ENCODE measurements at places on chromosomes 6 and 20.

DNA sequence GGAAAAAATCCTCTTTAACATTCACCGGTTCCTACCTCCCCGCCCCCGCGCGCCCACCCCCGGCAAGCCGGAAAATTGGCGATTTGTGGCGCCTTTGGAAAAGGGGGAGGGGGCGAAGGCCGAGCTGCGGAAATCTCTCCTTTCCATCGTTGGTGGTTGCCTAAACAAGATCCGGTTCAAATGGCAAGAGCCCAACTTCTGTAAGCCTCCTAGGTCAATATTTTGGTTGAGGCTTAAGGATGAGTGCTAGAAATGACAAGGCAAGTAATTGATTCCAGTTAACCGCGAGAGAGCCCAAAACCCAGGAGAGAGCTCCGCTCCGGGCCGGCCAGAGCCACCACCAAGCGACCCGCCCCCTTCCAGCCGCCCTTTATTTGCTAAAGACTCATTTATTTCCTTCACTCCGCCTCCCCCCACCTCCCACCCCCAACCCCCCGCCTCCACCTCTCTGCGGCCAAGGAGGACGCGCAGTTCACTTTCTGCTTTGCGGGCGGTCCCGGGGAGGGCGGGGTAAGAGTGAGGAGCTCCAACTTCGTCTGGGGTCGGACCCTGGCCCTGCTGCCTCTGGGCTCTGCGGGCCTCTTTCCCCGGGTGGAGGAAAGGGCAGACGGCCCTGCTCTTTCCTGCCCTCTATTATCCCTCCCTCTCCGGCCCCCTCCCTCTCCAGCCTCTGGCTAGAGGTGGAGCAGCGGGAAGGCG lies 838 bp upstream of the NKX2-2 start:
- DNase-seq: no peak

GRCh38 chr6:12286373-12287110 lies 3.6 kb upstream of the EDN1 start:
- DNase-seq: no peak

DNA sequence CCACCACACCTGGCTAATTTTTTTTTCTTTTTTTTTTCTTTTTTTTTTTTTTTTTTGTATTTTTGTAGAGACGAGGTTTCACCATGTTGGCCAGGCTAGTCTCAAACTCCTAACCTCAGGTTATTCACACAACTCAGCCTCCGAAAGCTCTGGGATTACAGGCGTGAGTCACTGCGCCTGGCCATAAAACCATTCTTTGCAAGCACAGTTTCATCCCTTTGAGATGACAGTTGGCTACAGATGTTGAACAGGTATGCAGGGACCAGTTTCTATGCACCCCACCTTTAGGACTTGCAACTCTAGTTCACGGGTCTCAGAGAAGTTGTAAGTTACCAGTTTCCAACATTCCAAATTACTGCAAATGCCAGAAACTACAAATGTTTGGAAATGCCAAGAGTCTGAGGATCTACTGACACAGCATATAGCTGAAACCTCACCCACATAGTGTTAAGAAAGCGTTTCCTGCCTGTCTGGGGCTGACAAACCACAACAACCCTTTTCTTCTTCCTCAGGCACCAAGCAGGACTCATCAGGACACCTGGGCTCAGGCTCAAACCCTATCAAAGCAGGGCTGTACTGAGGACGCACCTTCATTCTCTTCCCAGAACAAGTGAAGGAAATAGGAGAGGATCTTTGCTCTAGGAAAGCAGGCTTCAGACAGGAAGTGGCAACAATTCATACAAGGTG lies 22.9 kb downstream of the ARHGAP18 start:
- DNase-seq: no peak

DNA sequence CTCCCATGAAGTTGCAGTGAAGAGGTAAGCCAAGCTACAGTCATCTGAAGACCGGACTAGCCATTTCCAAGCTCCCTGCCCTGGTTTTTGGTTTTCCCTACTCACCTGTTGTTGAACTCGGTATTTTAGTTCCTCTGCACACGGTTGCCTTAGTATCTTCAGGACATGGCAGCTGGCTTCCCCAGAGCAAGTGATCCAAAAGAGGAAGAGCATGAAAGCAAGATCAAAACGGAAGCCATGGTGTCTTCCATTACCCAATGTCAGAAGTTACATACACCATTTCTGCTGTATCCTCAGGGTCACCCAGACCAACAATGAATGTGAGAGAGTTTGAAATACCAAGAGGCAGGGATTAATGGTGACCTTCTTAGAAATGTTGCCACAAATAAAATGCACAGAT lies 276.6 kb upstream of the CNR1 start:
- DNase-seq: no peak

- DNase-seq: no peak
Observed at GRCh38 chr20:32062776-32063170, 10.7 kb downstream of the HCK start.

GRCh38 chr6:165580136-165580535 lies 82.9 kb downstream of the PDE10A start:
- no peak for DNase-seq

DNA sequence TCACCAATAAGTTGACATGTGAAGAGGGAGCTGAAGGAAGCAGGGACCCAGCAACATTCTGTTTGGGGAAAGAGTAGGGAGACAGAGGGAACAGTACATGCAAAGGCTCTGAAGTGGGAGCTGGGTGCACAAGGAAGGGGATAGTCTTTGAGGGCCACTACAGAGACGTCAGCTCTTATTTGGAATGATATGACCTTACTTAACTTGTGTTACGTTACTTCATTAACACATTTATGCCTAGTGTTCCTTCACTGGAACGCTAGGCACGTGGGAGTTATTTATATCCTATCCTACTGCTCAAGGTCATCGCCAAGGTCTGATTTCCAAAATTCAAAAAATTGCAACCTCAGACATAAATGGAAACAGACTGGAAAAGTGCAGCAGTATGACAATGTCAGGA lies 20.2 kb downstream of the NAPB start:
- DNase-seq: no peak

DNA sequence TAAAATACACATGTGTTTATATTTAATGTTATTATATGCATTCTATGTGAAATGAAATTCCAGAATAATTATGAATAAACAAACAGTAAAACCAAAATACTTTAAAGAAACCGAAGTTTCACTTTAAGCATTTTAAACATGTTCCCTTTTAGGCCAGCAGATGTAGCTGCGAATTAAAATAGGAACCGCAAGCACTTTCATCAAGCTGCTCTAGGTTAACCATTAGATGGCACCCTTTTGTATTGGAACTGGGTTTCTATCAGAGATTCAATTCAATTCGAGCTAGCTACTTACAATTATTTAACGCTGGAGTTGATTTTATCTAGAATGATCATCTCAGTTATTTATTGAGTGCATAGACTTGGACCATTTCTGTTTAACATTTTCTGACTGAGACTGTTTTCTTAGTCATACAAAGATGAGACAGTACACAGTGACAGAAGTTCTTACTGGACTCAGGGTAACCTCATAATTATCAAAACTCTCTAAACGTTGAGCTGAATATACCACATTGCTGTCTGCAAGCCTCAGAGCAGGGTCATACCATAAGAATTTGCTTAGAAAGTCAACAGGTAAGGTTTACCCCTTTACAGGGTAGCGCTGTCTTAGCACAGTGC lies 8.5 kb downstream of the TMEM242 start:
- no peak for DNase-seq

DNA sequence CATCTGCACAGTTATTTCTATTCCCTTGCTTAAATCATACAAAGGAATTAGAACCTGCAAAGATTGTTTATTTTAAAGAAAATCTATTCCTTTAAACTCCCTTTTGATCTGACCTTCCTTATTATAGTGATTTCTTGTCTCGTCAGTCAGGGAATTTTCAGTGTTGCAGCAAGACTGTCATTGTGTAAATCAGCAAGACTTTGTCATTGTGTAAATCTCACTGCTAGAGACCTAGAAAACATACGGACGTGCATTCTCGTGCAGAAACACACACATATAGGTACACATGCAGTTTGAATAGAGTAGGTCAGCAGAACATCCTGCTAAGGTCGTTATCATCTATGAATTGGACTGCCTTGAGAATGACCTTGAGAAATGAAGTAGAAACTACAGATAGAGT lies 6.2 kb upstream of the SGK1 start:
- no peak for DNase-seq

GRCh38 chr6:11288065-11288464 lies 55.6 kb upstream of the NEDD9 start:
- DNase-seq: no peak

- no peak for DNase-seq
Observed at GRCh38 chr20:22673467-22673866, 89.1 kb upstream of the FOXA2 start.

GRCh38 chr6:155371230-155371629 lies 56.9 kb upstream of the TFB1M start:
- DNase-seq: no peak

GRCh38 chr6:63672582-63673129 lies 37.1 kb downstream of the PHF3 start:
- no peak for DNase-seq

All from uterus (tissue), 4 donors.